ENCODE measurements at places on chromosomes 13 and 19.

DNA sequence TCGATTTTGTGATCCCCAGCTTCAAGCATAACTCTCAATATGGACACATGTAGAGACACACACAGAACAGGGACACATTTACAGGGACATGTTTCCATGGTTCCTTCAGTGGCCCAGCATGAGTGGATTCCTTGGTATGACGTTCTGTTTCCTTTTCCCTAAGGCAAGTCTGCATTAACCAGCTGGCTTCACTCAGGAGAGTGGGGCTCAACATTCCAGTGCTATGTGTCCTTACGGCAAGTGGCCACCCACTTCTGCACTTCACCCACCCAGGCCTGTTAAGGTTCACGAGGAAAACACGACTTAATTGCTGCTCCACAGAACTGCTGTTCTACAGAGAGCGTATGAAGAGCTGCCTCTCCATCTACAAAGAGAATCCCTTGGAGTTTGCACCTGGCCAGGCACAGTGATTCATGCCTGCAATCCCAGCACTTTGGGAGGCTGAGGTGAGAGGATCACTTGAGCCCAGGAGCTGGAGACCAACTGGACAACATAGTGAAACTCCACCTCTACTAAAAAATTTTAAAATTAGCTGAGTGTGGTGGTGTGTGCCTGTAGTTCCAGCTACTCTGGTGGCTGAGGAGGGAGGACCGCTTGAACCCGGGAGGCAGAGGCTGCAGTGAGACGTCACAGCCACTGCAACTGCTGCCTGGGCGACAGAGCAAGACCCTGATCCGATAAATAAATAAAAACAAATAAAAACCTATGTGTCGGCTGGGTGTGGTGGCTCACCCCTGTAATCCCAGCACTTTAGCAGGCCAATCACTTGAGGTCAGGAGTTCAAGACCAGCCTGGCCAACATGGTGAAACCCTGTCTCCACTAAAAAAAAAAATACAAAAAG lies 32.5 kb downstream of the BRD4 start:
- no peaks in the 10 kb centered on the region for H3K36me3 ChIP-seq
- peaks cover 52% of the 10 kb centered on the region for H3K4me1 ChIP-seq
- no peak overlapping the region for H3K4me3 ChIP-seq
- no peak for DNase-seq

DNA sequence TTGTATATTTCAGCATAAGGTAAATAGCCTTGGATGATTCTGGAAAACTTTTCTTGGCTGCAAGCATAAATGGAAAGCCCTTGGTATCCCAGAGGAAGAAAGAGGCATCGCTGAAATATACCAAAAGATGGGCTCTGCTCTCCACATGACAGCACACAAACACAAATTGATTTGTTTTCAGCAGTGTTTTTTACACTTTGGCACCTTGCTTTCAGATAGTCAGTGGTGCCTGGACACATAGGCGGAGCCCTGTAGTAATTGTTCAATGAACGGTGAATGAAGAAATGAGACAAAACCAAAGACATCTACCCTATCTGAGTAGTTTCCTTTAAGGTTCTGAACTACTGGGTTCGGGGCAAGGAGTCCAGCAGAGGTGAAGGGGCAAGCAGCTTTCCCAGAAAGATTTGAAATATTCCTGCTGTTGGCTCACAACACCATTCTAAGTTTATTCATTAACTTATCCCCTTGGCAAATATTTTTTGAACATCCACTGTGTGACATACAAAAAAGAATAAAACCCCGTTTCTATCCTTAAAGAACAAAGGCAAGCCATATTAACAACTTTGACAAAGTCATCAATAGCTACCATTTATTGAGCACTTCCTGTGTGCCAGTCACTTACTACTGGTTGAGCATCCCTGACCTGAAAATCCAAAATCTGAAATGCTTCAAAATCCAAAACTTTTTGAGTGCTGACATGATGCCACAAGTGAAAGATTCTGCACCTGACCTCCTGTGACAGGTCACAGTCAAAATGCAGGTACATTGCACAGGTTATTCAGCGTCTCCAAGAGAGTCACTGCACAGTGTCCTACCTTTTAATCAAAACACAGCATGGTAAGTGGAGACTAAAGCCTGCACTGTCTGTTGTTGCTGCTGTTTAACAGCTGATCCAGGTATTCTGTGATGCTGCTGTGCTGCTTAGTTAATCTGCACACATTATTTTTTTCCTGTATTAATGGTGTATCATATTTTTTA lies 238.1 kb downstream of the DCLK1 start:
- H3K27ac ChIP-seq, result no peak overlapping the region
- no peaks in the 10 kb centered on the region for H3K27me3 ChIP-seq
- H3K4me3 ChIP-seq, result no peak overlapping the region
- no peaks in the 10 kb centered on the region for H3K36me3 ChIP-seq
- H3K4me1 ChIP-seq, result no peaks in the 10 kb centered on the region

DNA sequence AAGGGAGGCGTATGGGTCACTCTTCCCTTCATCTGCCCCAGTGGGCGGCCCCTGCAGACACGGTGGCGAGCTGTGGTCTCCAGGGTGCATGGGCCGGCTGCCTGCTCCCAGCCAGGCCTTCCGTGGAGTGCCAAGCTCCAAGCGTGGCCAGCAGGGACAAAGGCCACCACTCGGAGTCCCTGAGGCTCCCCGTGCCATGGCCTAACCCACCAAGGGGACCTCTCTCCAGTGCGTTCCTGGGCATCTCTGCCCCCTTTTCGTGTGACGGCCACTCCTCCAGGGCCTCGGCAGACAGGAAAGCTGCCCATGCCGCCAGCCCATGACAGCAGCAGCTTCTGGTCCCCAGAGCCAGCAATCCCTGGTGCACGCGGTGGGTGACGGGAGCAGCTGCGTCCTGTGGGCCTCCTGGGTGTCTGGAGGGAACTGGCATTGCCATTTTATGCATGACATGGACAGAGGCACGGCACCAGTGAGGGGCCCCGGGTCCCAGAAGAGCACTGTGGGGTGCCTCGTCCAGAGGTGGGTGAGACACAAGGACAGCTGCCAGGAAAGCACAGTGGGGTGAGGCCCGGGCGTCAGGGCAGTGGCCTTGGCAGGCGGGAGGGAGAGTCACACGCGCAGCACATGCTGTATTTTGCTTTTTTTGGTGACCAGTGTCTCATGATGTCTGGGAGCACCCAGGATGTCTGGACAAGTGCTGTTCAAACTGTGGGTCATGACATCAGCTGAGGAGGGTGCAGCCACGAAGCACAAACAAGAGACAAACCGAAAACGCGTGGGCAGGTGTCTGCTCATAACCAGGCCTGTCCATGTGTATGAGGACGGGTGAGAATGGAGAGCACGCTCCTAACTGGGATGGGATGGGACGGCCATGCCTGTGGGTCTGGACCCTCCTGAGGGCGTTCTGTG lies 32.3 kb downstream of the CEBPG start:
- no peaks in the 10 kb centered on the region for H3K4me1 ChIP-seq
- DNase-seq, result no peak
- no peaks in the 10 kb centered on the region for H3K27me3 ChIP-seq

DNA sequence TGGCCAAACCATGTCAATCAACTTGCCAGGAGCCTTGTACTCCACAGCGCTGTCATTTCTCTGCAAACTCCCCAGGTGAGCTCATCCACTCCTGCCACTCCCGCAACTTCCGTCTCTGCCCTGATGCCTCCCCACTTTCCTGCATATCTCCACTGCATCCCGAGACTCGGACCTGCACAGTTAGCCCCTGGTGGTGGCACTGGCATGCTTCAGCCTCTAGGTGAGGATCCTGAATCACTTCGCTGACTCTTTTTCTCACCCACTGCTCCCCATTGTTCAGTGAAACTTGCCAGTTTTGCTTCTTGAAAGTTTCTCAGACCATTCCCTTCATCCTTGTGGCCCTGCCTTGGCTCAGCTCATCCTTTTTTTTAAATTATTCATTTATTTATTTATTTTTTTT lies 3.4 kb upstream of the CTU1 start:
- no peak for DNase-seq
- H3K36me3 ChIP-seq, result no peaks in the 10 kb centered on the region
- no peak overlapping the region for H3K4me3 ChIP-seq

DNA sequence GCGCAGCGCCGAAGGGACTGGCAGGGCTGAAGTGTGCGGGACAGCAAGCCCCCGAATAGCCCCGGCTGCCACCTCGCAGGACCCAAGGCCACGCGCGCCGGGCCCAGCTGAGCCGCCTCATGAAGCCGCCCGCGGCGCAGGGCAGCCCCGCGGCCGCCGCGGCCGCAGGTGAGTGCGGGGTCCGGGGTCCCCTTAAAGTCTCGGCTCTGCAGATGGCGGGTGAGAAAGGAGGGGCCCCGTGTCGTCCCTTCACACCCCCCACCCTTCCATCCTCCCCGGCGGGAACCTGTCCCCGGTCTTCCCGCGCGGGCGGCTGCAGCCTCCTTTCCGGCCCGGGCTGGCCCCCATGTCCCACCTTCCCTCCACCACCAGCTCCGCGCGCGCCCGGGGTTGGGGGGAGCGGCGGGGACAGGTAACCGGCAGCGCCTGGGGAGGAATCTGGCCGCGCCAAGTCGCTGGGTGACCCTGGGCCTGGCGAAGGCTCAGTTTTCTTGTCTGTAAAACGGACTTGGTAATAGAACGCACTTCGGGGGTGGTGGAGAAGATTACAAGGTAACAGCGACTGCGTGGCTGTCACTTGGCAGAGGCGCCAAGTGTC lies 338 bp downstream of the RGCC start:
- peaks cover 16% of the 10 kb centered on the region for H3K36me3 ChIP-seq
- peaks cover 30% of the 10 kb centered on the region for H3K4me1 ChIP-seq
- no peak for DNase-seq
- peak overlapping the region; percentile 93 for H3K4me3 ChIP-seq
- no peaks in the 10 kb centered on the region for H3K27me3 ChIP-seq
- peak overlapping the region; percentile 93 for H3K27ac ChIP-seq

DNA sequence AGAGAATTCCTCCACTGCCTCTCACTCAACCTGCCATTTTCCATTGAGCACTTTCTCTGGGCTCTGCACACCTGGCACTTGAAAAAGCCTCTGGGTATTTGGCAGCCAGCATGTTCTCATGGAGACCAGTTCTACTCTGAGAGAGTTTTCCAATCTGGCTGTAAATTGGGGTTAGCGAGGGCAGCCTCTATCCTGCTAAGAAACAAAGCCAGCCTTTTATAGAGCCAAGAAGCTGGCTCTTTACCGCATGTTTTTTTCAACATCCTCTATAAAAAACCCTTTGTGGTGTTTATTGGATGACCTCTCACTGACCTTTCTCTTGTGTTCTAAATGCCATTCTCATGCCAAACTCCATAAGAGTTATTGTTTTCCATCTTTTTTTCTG lies 52.6 kb upstream of the RCBTB2 start:
- H3K27ac ChIP-seq, result no peak overlapping the region
- no peak overlapping the region for H3K4me3 ChIP-seq
- DNase-seq, result no peak
- H3K36me3 ChIP-seq, result no peaks in the 10 kb centered on the region

DNA sequence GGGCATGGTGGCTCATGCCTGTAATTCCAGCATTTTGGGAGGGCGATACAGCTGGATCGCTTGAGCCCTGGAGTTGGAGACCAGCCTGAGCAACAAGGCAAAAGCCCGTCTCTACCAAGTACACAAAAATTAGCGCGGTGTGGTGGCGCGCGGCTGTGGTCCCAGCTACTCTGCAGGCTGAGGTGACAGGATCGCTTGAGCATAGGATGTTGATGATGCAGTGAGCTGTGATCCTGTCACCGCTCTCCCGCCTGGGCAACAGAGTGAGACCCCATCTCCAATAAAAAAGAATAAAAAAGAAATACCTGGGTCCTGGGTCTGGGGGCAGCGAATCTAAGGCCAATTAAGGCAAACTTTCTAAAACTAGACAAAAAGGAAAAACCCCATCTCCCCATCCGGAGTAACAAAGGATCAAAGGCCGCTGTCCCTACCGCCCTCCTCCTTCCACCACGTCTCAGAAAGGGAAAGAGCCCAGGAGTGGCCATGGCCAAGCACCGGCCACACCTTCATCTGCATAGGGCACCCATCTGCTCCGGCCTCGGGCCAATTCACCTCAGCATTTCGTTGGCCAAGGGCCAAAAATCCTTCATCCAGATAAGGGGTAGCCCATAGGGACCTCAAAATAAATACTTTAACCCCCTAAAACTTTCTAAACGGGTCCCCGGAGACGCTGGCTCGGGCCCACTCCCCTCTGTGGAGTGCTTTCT lies 851 bp downstream of the ZNF320 start:
- H3K4me3 ChIP-seq, result peak overlapping the region; percentile 80
- H3K27me3 ChIP-seq, result no peaks in the 10 kb centered on the region
- DNase-seq, result no peak
- H3K27ac ChIP-seq, result peak overlapping the region; percentile 59

DNA sequence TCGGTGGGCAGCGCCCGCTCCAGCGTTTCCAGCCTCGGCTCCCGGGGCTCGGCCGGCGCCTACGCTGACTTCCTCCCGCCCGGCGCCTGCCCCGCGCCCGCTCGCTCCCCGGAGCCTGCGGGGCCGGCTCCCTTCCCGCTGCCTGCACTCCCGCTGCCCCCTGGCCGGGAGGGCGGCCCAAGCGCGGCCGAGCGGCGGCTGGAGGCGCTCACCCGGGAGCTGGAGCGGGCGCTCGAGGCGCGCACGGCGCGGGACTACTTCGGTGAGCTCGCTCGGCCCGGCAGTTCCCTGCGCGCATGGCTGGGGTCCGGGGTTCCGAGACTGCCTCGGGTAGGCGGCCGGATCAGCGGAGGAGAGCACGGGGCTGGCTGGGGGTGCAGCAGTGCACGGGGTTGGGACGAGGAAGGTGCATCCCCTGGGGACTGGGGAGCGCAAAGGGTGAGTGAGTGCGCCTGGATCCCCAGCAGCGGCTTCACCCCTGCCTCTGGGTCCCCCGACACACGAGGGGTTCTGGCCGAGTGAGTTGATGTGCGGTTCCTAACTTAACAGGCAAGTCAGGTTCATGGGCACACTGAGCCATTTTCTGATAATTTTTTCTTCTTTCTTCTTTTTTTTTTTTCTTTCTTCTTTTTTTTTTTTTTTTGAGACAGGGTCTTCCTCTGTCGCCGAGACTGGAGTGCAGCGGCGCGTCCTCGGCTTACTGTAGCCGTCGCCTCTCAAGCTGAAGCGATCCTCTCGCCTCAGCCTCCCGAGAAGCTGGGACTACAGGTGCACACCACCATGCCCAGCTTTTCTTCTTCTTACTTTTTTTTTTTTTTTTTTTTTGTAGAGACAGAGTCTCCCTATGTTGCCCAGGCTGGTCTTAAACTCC lies 1.1 kb downstream of the WTIP start:
- no peak overlapping the region for H3K4me3 ChIP-seq
- H3K36me3 ChIP-seq, result no peaks in the 10 kb centered on the region
- H3K27ac ChIP-seq, result no peak overlapping the region
- H3K4me1 ChIP-seq, result peaks cover 6% of the 10 kb centered on the region
- no peak for DNase-seq
- H3K27me3 ChIP-seq, result peaks cover 10% of the 10 kb centered on the region

DNA sequence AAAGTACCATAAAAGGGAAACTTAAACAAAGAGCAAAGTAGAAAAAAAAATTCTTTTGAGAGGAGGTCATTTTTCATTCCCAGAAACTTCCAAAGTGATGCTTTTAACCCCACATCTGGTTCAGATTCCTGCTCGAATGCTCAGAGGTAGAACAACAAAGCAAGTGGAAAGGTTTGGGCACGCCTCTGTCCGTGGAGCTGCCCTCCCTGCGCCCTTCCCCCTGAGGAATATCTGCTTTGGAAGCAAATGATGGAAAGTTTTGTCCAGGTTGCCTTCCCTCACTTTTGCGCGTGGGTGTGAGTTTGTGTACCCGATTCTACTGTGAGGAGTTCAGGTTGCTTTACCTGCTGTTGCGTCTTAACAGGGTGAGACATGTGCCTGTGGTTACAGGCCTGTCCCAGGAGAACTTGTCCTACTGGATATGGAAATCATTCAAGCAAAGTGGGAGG lies 110.2 kb downstream of the KLF5 start:
- no peaks in the 10 kb centered on the region for H3K4me1 ChIP-seq
- no peaks in the 10 kb centered on the region for H3K27me3 ChIP-seq
- H3K27ac ChIP-seq, result no peak overlapping the region
- H3K36me3 ChIP-seq, result no peaks in the 10 kb centered on the region
- H3K4me3 ChIP-seq, result no peak overlapping the region

All from effector memory CD4-positive, alpha-beta T cell (primary cell).